ENCODE measurements at places on chromosomes 4 and X.

DNA sequence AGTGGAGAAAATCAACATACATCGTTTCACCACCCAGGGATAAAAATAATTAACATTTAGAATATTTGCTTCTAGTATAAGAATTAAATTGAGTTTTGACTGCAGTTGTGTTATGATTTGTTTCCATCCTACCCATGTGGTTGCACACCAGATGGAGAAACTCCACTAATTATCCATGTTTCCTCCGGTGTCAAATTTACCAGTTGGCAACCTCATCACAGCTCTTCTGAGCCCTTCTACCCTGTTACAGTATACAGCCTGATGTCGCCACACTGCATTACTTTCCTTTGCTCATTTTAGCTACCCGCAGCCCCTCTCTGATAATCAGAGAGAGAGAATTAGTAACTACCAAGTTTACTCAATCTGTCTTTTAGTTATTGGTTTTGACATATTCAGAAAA is 411.2 kb downstream of the DTHD1 start:
- DNase-seq = no peak

- DNase-seq = no peak
These were observed 121.9 kb upstream of the ANK2 start for GRCh38 chr4:112927544-112927943.

DNA sequence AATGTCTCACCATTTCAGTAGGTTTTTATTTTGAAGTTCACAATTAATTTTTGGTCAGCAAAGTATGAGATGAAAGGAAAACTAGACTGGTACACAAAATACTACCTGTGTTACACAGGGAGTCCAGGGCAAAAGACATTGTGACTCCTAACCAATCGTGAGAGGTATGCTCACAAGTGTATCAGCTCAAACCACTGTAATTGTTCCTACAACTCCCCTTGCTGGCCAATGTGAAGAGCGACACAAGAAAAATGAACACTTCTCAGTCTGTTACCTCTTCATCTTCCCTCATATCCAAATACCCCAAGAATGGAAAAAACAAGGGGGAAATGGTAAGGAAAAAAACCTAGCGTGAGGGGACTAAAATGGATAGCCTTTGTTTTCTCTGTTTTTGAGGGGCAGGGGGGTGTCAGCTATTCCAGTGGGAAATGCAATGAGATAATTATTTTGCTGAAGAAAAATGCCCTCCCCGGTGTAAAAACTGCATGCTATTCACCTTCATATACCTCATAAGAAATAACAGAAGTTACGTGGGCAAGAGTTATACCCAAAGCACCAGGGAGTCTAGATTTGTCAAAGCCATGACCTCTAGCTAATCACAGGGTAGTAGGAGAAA is 30.6 kb upstream of the NSUN7 start:
- DNase-seq = no peak

- no peak for DNase-seq
These were observed 1.7 kb downstream of the GPRIN3 start for GRCh38 chr4:89305712-89306437.

- DNase-seq = no peak
These were observed 300.2 kb upstream of the VCX start for GRCh38 chrX:7542587-7543380.

GRCh38 chrX:139290310-139290709 is 240.2 kb upstream of the F9 start:
- DNase-seq = no peak

DNA sequence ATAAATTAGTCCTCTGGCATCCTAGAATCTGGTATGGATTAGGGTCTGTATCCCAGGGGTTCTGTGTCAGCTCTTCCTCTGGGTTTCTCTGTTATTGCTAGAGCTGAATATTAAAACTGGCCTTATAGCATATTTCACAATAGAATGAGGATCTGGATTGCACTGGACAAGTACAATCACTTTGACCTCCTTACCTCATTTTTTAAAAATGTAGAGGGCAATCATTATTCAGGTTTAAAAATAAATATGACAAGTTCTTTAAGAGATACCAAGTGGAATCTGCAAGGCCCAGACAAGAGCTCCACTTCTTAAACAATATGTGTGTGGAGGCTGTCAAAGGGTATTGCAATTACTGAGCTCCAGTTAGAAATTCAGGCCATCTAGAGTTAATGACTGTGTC is 1.4 kb downstream of the PALLD start:
- DNase-seq = no peak

DNA sequence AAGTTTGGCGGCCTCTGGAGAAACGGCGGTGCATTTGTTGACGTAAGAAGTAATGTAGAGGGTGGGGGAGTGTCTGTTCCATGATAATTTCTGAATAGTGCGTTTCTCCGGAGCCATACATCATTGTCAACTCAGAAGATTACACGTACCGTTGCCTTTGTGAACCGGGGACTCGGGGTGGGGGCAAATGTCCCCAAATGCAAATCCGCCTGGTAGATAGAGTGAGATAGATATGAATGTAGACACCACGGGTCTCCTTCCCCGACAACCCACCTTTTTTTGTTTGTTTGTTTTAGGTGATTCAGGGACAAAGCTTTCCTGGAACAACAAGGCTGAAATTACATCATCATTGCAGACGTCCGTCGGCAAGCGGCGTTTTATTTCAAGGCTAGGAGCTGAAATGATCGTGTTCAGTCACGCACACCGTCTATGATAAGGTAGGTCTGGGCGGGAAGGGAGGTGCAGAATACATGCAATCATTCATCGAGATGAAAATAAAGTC is 96.0 kb upstream of the PPP2R3B start:
- no peak for DNase-seq

- peak; percentile 7 for DNase-seq
These were observed 131.3 kb upstream of the AP1S2 start for GRCh38 chrX:15985937-15986336.

DNA sequence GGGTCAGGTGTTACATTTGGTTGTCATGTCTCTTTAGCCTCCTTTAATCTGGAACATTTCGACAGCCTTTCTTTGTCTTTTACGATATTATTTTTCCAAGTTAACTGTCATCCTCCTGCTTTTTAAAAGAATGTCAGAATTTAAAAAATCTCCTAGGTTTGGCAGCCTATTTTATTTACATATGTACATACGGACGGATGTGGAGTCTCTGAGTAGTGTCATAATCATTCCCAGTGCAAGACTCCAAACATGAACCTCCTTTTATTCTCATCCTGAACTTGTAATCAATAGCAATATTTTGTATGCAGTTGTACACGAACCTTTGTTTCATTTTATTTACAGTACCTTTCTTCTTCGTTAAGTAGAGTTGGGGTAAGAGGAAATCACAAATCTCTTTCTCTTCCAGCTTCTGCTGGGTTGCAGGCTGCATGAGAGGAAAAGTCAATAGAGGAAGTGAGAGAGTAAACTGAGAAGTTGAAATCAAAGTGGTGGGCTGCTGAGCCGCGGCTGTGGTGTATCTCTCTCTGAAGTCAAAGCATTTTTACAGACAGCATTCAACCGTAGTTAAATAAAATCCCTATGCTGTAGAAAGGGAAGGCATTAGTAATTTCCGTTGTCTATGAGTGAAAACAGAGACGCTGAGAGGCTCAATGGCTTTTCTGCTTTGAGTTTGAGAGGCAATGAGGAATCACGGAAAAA is 53.9 kb upstream of the RPS6KA3 start:
- no peak for DNase-seq

GRCh38 chr4:34720571-34720970 is 1523.7 kb downstream of the ARAP2 start:
- no peak for DNase-seq

DNA sequence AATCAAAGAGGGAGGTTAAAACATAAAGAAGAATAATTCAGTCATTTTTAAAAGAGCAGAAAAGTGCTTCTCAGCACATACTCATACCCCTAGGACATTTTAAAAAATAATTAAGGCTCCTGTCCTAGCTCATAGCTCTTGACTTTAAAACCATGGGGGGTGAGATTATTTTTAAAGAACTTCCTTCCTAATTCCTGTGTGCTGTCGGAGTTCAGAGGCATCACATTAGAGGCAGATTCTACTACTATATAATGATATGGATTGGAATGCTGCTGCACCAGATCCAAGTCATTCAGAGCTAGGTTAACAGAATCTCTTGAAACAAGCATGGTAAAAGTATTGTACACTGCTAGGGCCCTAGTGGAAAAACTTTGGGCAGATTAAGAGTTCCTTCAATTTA is 456.5 kb upstream of the ADGRL3 start:
- no peak for DNase-seq

Data from activated naive CD4-positive, alpha-beta T cell treated with anti-CD3 and anti-CD28 coated beads, Interleukin-2, amount 50 U/mL, for 72 hours (primary cell).